ENCODE measurements at places on chromosomes 7 and 10. TPM values are rescaled to one million over a fixed set of nuclear protein-coding genes. Genes with fewer than 3 reads are reported as not detected.

CLCN1 gene
- not detected for total RNA-seq

RBP4 gene
- not detected for total RNA-seq

MUC12 gene
- not detected for total RNA-seq

SPDYE8 gene
- total RNA-seq, result not detected

TAF3 gene
- 21.8 TPM for total RNA-seq

C7orf33 gene
- not detected for total RNA-seq

CRHR2 gene
- not detected for total RNA-seq

CEP55 gene
- total RNA-seq, result 0.17 TPM

IKZF1 gene
- 479 TPM for total RNA-seq

DNA sequence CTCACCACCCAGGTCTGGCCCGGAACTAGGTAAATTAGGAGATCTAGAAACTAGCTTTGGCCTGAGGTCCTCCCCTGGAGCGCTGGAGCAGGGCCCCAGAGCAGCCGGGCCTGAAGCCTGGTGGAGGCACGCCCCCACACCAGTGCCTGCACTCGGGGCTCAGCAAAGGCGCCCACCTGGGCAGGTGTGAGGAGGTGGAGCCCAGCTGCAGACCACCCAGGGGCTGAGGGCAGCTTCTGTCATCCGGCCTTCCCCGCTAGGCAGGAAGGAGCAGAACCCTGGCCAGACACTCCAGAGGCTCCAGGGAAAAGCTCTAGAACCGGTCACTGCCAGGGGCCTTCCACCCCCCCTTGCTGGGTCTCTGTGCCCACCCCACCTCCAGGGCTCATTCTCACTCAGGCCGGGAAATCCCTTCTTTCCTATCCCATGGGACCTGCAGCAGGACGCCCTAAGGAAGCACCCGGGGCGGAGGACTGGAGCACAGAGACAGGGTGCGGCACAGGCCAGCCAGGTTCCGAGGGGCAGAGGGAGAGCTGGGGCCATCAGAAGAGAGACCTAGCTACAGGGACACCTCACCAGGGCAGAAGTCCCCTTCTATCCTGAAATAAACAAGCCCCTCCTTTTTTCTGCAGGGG lies 161.2 kb downstream of the NRF1 start:
- no peak overlapping the region for H3K27ac ChIP-seq
- no peaks in the 10 kb centered on the region for H3K4me1 ChIP-seq
- no peak for DNase-seq
- no peaks in the 10 kb centered on the region for H3K27me3 ChIP-seq

- H3K27ac ChIP-seq, result no peak overlapping the region
- no peaks in the 10 kb centered on the region for H3K27me3 ChIP-seq
- H3K36me3 ChIP-seq, result no peaks in the 10 kb centered on the region
- DNase-seq, result no peak
- no peak overlapping the region for H3K4me3 ChIP-seq
Measured at GRCh38 chr7:33764752-33765451, 140.4 kb upstream of the BMPER start.

- no peak overlapping the region for H3K27ac ChIP-seq
- H3K27me3 ChIP-seq, result no peaks in the 10 kb centered on the region
- no peak overlapping the region for H3K4me3 ChIP-seq
- H3K4me1 ChIP-seq, result no peaks in the 10 kb centered on the region
- H3K36me3 ChIP-seq, result no peaks in the 10 kb centered on the region
Measured at GRCh38 chr10:78952686-78953085, 116.1 kb upstream of the ZMIZ1 start.

DNA sequence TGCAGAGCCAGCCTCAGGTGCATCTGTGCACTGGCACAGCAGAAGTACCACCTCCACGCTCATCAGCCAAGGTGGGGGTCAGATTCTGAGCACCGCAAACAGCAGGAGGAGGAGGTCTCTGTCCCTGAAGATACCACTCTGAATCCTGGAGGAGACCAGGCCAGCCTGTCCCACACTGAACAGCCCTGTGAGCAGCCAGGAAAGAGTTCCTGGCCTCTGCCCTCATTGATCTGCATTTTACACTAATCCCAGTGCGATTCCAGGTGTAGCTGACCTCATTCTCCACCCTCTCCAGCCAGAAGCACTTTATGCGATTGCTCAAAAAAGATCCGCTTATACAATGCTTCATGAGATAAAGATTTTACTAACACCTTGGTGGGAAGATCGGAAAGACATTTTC lies 99.1 kb upstream of the CACUL1 start:
- H3K36me3 ChIP-seq, result no peaks in the 10 kb centered on the region
- no peak overlapping the region for H3K27ac ChIP-seq
- H3K4me3 ChIP-seq, result no peak overlapping the region
- H3K4me1 ChIP-seq, result no peaks in the 10 kb centered on the region

GRCh38 chr7:17593819-17594419 lies 295.5 kb downstream of the AHR start:
- H3K27ac ChIP-seq, result no peak overlapping the region
- no peak overlapping the region for H3K4me3 ChIP-seq
- H3K27me3 ChIP-seq, result no peaks in the 10 kb centered on the region
- no peaks in the 10 kb centered on the region for H3K36me3 ChIP-seq
- no peak for DNase-seq
- H3K4me1 ChIP-seq, result no peaks in the 10 kb centered on the region

- H3K27ac ChIP-seq, result no peak overlapping the region
- H3K27me3 ChIP-seq, result no peaks in the 10 kb centered on the region
- no peaks in the 10 kb centered on the region for H3K36me3 ChIP-seq
- H3K4me1 ChIP-seq, result no peaks in the 10 kb centered on the region
Measured at GRCh38 chr10:99941942-99942820, 67.6 kb downstream of the DNMBP start.

DNA sequence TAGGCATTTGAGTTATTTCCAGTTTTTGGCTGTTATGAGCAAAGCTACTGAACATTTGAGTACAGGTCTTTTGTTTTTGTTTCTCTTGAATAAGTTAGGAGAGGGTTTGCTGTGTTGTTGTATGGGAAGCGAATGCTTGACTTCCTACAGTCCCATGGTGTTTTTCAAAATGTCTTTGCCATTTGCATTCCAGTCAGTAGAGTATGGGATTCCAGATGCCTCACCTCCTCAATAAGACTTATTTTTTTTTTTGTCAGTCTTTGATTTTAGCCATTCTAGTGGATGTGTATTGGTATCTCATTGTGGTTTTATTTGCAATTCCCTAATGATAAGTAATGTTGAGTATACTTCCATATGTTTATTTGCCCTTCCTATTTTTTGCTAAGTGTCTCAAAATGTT lies 19.4 kb downstream of the CDK13 start:
- H3K27ac ChIP-seq, result no peak overlapping the region
- H3K4me1 ChIP-seq, result peaks cover 71% of the 10 kb centered on the region
- DNase-seq, result no peak

GRCh38 chr7:135964274-135964673 lies 12.9 kb downstream of the MTPN start:
- H3K36me3 ChIP-seq, result peaks cover 6% of the 10 kb centered on the region
- no peak overlapping the region for H3K4me3 ChIP-seq
- peaks cover 90% of the 10 kb centered on the region for H3K4me1 ChIP-seq
- no peaks in the 10 kb centered on the region for H3K27me3 ChIP-seq
- no peak overlapping the region for H3K27ac ChIP-seq

GRCh38 chr10:92080244-92080643 lies 156.7 kb downstream of the BTAF1 start:
- no peak overlapping the region for H3K4me3 ChIP-seq
- no peak overlapping the region for H3K27ac ChIP-seq
- H3K27me3 ChIP-seq, result no peaks in the 10 kb centered on the region
- peaks cover 6% of the 10 kb centered on the region for H3K36me3 ChIP-seq
- no peak for DNase-seq
- H3K4me1 ChIP-seq, result no peaks in the 10 kb centered on the region

Data from CD4-positive, alpha-beta memory T cell (primary cell).